NCI-H1930 (cell line): ENCODE measurements at places on chromosomes 5 and 9.

DNA sequence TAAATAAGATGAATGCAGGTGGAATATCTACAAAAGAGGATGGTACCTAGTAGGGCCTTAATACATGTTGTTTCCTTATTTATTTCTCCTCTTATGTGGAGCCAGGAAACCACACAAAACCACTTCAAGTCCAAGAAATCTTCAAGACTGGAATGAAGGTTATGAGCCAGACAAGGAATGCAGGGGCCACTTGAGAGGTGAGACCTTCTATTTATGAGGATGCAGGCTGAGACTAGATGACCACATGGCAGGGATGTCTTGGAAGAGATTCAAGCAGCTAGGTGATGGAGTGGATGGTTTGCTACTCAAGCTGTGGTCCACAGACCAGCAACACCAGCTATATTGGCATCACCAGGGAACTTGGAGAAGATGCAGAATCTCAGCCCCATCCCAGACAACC lies 92.2 kb downstream of the TNC start:
- DNase-seq: no peak

DNA sequence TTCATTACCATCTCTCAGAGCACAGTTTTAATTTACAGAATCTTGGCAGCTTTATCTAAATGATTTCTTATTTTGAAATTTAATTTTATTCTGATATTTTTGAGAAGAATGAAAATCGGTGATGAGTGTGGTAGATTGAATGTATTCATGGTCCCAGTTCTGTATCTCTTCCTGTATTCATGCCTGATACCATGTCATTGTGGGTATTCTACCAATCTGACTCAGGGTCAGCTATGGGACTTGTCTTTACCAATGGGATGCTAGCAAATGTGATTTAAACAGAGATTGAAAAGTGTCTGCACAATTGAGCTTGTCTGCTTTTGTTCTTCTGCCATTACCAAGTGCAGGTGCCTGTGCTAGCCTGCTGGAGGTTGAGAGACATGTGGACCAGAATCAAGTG lies 17.8 kb upstream of the ZNF618 start:
- no peak for DNase-seq

GRCh38 chr5:33166522-33166921 lies 274.2 kb upstream of the TARS1 start:
- no peak for DNase-seq

- DNase-seq: no peak
Measured at GRCh38 chr5:139407517-139407916, 3.6 kb upstream of the SPATA24 start.

- no peak for DNase-seq
Measured at GRCh38 chr5:143629871-143630659, 181.9 kb upstream of the HMHB1 start.

DNA sequence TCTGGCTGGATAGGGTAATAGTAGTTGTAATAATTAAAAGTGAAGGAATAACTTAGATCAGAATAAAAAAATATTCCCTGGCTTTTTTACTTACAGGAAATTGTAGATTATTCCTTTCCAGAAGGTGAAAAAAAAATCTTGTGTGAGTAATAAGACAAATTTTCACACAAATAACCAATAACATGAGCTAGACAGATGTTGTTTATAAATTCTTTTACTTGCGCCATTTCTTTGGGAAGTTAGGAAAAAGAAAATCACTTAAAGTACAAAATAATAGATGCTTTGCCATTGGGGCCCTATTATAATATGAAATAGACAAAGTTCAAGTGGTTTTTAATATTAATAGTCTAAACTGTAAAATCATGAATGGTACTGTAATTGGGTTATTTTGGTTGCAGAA lies 204.1 kb downstream of the ARRDC3 start:
- no peak for DNase-seq

- DNase-seq: no peak
Measured at GRCh38 chr9:134861595-134862334, 18.8 kb upstream of the FCN2 start.

DNA sequence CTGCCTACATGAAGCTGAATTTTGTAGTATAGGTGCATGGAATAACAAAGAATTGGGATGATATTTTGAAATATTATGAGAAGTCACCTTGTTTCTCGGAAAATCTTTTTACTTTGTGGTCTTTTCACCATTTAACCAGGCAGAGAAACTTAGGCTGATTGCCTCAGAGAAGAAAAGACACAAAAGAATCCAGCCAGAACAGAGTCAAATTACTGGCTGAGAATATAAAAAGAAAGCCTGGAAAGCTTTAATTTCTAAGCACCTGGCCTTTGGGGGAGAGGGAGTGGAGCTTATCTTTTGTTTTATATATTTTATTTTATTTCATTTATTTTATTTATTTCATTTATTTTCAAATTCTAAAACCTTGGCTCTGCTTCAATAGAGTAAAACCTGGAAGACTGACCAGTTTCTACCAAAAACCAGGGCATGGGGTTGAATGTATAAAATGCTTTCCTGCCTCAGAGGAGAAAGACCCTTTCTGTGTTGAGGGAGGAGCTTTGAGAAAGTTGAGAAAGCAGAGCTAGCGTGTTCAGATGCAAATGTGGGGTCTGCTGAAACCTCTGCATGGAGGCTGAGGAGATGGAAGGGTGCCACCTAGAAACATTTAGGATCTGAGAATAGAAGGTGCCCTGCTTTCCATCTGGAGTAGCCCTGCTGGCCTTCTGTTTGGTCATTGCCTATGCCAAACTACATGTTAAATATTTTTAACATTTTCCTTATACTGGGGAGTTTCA lies 81.6 kb downstream of the NREP start:
- DNase-seq: no peak

- DNase-seq: no peak
Measured at GRCh38 chr9:97592126-97592525, 41.0 kb downstream of the TSTD2 start.

- no peak for DNase-seq
Measured at GRCh38 chr5:171436804-171437285, 17.4 kb downstream of the FGF18 start.

DNA sequence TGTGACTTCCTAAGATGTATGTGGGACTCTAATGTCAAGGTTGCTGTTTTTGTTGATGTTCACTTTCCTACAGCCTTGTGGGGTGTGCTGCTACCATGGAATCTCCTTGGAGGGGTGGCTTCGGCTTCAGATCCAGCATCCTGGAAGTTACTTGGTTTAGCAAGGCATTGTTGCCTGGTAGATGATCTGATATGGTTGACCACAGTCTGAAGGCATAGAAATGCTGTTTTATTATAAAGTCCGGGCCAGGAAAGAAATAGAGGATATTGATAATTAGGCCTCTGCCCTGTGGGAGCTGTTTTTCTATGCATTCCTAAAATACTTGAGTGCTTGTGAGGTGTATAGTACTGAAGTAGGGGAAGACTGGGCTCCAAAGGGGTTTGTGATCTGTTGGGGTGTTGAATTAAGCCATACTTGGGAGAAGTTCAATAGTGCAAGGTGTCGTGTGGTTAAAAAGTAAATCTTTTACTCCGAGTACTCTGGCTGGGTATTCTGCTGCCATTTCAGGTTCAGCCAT lies 27.3 kb upstream of the CREBRF start:
- DNase-seq: no peak

GRCh38 chr5:140324617-140325241 lies 21.7 kb downstream of the HBEGF start:
- DNase-seq: no peak

DNA sequence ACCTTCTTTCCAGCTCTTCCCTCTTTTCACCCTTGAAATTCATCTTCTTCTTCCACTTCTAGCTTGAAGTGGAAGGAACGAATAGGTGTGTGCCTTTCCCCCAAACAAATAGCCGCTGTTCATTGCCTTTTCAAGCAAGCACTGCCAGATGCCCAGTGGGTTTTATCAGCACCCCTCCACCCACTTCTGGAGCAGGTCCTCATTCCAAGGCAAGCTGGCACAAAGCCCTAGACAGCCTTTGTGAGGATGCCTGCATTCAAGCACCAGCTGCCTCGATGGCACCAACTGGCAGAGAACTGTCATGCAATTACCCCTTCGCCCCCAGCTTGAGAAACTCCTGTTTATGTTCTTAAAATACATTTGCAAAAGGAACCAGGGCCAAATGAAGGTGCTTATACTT lies 36.5 kb downstream of the SERINC5 start:
- no peak for DNase-seq

- DNase-seq: no peak
Measured at GRCh38 chr9:33167972-33168461, 881 bp upstream of the B4GALT1 start.

- DNase-seq: no peak
Measured at GRCh38 chr5:432201-432927, 10.6 kb upstream of the EXOC3 start.

GRCh38 chr5:122311961-122312590 lies at the start of gene SNCAIP:
Gene SNCAIP (plus strand): TSS chr5:122312237. CDS start chr5:122391135, 78,898 bp downstream.
- DNase-seq: peak; percentile 24

DNA sequence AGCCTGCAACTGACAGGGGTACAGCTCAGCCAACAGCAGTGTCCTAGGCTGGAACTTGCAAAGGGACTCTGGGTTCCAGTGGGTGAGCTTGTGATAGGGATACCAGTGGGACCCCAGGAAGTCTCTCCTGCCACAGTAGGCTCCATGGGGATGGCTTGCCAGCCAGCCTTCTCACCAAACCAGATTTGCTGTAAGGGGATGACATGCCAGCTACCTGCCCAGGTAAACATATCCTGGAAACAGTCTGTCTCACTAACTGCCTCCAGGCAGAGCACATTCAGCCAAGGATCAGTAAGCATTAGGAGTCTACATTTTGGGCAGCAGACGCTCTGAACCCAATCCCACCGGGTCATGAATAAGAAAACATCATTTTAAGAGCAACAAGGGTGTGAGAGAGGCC lies 49.9 kb downstream of the SIL1 start:
- DNase-seq: no peak

- peak; percentile 31 for DNase-seq
Measured at GRCh38 chr9:101235105-101235866, 149.5 kb downstream of the BAAT start.

GRCh38 chr5:168364151-168364661 lies 72.8 kb downstream of the WWC1 start:
- no peak for DNase-seq
